ENCODE measurements at places on chromosomes 3 and 15.

GRCh38 chr15:54540721-54541120 lies 562.5 kb downstream of the UNC13C start:
- DNase-seq: no peak

- DNase-seq: no peak
These were observed 73.2 kb downstream of the INO80 start for GRCh38 chr15:41042851-41043250.

- DNase-seq: no peak
These were observed 57.4 kb downstream of the NPTN start for GRCh38 chr15:73575636-73576247.

- DNase-seq: no peak
These were observed 131.2 kb downstream of the MAGI1 start for GRCh38 chr3:65907232-65908130.

GRCh38 chr15:99432271-99433025 lies 133.3 kb upstream of the MEF2A start:
- DNase-seq: no peak

- DNase-seq: no peak
These were observed 44.3 kb upstream of the POLR2M start for GRCh38 chr15:57662091-57662744.

- DNase-seq: no peak
These were observed 413.3 kb downstream of the NAALADL2 start for GRCh38 chr3:175272392-175272791.

GRCh38 chr15:42729409-42729808 lies 7.5 kb downstream of the CDAN1 start:
- no peak for DNase-seq

DNA sequence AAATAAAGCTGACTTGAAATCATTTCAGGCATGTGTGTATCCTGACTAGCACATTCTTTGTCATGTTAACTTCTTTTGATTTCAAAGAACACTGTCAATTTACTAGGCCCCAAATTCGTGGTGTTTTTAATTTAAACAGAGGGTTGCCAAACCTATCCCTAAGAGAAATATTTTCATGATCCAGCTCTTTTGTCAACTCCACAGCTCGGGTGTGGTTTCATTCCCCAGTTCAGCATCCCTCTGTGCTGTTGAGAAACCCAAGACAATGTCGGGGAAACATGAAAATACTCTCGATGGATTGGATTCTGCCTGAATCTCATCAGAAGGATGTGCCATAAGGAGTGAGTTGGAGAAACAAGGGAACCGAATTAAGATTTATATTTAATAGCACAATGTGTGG lies 84.4 kb upstream of the PHLDB2 start:
- no peak for DNase-seq

DNA sequence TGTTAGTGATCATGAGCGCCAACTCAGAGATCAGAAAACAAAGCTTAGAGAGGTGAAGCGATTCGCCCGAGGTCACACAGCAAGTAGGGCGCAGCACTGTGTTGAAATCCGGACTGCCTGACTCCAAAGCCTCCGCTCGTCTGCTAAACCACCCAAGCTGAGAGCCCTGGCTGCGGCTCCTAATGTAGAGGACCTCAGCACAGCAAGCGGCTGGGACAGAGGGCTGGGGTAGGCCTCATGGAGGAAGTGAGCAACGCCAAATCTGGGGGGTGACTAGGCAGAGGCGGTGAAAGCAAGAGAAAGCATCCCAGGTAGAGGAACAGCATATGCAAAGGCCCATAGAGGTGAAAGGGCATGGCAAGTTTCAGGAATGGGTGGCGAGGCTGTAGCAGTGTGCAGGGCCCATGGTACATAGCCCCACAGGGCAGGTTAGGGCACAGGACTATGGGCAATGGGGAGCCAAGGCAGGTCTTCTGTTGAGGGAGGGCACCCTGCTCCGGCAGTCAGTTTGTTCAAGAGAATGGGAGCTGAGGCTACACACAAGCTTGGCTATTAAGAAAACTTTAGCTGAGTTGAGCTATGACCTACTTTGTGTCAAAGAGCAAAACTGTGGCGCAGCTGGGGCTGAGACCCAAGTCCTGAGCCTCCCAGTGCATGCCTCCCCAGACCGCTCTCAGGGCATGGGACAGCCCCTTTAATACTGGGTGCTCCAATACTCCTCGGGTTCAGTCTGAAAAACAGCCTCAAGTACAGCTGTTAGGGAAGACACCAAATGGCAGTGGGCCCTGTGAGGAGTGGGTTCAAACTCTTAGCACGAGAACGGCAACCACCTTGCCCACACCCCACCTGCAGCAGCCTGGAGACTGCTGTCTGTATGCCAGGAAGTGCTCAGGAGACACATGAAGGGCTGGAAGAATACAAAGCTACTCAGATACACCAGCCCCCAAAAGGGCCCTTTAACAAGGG lies 988 bp upstream of the CFAP92 start:
- no peak for DNase-seq

DNA sequence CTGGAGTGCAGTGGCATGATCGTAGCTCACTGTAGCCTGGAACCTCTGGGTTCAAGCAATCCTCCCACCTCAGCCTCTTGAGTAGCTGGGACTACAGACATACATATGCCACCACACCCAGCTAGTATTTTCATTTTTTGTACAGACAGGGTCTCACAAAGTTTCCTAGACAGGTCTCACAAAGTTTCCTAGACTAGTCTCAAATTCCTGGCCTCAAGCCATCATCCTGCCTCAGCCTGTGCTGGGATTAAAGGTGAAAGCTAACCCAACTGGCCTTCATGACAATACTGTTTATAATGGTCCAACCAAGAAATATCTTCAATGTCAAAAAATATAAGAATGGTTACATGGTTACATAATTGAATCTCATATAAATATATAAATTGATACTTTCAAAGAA lies 24.0 kb downstream of the GPR176 start:
- DNase-seq: no peak

GRCh38 chr3:117080872-117081271 lies 371.3 kb downstream of the TUSC7 start:
- DNase-seq: no peak

- DNase-seq: no peak
These were observed 131.2 kb upstream of the TGFBR2 start for GRCh38 chr3:30475038-30475808.

DNA sequence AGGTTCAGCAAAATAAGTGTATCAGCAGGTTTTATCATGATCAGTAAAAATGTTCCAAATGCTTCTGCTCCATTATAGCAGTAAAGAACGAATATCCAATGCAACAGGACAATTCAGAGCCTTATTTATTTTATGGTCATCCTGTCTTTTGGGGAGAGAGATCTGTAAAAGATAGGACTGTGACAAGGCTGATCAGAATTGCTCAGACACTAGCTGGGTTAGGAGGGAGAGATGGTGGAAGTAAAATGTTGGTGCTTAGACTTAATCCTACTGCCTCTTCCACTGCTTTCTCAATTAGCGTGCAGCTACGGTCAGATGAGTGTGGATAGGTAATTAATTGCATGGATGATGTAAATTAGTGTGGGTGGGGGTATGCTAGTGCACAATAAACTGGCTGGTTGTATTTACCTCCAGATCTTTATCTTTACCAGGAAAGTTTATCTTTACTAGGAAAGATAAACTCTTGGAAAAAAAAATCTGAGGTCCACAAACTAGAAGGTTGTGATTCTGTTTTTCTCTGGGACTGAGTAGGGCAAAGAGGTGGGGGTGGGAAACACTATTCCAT lies 2.2 kb downstream of the EID1 start:
- DNase-seq: no peak

DNA sequence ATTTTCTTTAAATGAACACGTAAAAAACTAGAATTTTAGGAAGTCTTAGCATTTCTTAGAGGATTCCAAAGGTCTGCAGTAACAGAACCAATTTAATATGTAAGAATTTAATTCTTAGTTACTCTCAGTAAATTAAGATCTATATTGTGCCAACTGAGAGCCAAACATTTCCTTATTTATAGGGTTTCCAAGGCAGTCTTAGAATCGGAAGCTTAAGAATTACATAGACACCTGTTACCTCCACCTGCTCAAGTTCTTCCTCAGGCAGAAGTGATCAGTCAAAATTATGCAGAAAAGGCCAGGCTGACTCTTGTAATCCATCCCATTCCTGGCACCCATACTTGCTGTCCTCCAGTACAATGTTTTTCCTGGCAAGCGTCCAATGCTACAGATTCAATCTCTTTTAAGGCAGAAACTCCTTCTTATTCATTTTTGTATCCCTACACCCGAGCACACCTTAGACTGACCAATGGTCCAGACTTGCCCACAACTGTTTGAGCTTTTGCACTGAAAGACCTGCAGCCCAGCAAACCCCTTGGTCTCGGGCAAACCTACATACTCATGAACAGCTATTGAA lies 64.3 kb downstream of the NCEH1 start:
- no peak for DNase-seq

- DNase-seq: no peak
These were observed 754 bp downstream of the B3GNT5 start for GRCh38 chr3:183253528-183254486.

GRCh38 chr15:78402061-78402610 lies 35.9 kb upstream of the IREB2 start:
- DNase-seq: no peak

GRCh38 chr3:100941451-100941850 lies 51.8 kb downstream of the ABI3BP start:
- DNase-seq: no peak

GRCh38 chr15:50298340-50298739 lies 32.8 kb upstream of the HDC start:
- DNase-seq: peak; percentile 12

DNA sequence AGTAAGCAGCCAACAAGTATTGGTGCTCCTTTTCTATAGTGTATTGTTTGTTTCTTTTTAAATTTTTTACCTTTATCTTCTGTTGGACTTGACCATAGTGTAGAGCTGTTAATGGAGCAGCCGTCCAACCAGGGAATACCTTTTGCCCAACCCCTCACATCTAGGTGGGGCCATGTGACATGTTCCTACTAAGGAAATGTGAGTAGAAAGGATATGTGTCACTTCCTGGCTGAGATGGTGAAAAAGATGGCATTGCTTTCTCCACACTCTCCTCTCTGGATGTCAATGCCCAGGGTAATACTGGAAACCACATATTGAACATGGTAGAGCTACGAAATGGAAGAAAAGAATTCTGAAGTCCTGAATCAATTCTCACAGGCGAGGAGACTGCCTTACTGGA lies 218.8 kb downstream of the TBL1XR1 start:
- no peak for DNase-seq

DNA sequence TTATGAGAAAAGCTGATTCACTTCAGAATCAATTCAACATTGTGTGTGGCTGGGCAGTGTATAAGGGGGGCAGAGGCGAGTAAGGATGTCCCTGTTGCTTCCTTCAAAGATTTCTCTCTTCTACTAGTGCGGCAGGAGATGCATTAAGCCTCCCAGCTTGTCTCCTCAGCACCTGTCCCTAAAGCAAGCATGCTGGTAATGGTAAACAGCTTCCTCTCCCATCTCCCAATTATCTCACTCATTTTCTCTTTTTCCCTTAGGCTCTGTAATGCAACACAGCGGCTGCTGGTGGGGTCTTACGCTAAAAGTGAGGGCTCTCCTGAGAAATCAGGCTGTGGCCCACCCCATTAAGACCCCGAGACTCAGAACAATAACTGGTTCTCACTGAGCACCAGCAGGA lies 306.4 kb upstream of the ROPN1 start:
- DNase-seq: no peak

- no peak for DNase-seq
These were observed 44.4 kb upstream of the LARS2 start for GRCh38 chr3:45343947-45344346.

GRCh38 chr15:80773792-80774352 lies 5.3 kb upstream of the CEMIP start:
- DNase-seq: no peak

DNA sequence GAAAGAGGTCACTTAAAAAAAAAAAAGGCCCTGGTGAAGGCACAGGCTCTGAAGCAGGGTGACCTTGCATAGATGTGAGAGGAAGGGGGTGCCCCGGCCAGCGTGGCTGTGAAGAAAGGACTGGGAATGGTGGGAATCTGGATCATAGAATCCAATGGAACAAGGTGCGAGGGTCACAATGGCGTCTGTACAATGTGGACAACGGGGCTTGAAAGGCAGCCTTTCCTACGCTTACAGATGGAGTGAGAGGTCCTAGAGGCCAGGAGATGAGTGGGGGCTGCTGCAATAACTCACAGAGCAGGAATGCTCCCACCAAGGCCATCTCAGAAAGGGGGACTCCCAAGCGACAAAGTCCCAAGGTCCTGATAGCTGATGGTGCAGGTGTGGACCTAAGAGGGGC lies 162.2 kb downstream of the ATP10A start:
- no peak for DNase-seq

DNA sequence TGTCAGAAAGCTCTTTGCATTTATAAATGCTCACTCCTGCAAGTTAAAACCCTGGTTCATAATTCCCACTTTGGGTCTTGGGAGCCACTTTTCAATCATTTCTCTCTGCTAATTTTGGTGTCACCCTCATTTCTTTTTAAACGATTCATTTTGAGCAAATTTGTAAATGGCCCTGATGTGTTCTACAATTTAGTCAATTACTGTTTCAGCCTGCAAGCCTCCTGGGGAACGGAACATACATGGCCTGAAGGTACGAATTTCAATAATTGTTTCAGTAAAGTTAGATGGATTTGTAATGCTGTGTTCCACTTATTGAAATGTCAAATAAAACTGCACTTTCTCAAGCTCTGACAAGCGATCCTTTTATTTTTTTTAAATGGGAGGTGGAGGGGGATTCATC lies 43.2 kb downstream of the MAP2K5 start:
- no peak for DNase-seq

DNA sequence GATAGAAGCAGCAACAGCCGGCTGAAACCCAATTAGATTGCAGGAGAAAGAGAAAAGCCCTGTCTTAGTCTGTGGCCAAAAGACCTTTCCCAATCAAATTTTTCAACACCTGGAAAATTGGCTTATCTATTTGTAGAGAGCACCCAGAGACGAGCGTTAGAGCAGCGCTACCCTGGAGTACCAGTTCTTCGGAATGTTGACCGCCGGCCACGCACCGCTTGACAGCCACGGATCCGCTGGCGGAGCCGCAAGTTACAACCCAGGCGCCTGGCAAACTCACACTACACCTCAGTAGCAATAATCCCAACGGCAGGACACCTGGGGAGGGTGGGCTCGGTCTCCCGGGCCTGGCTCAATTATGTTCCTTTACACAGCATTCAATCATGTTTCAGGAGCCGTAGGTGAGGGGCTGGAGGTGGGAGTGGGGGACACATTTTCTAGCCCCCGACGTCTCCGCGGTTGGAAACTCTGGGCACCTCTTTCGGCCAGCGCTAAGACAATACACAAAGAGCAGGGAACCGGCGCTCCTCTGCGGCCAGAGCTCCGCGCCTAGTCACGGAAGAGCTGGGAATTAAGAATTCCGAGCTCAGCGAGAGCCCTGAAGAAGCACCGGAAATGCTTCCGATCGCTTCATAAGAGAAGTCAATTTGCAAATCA lies 1.2 kb downstream of the MB21D2 start:
- DNase-seq: no peak

Measured in AG08395 (cell line).